ENCODE measurements at places on chromosomes 5 and 9.

DNA sequence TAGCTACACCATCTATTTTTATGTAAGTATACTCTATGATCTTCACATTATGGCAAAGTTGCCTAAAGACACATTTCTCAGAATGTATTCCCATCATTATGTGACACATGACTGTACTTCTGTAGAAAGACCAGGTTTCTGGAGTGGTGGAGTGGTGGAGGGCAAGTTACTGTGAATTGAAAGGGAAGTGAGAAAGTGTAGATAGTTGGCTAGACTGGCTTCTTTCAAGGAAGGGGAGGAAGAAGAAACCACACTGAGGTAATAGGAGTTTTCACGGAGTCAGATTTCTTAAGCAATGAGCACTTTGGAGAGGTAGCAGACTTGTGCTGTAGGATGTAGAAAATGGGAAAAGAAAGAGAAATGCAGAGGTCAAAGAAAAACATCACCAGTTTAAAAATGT, 50.9 kb upstream of the EQTN start:
- no peak for DNase-seq

DNA sequence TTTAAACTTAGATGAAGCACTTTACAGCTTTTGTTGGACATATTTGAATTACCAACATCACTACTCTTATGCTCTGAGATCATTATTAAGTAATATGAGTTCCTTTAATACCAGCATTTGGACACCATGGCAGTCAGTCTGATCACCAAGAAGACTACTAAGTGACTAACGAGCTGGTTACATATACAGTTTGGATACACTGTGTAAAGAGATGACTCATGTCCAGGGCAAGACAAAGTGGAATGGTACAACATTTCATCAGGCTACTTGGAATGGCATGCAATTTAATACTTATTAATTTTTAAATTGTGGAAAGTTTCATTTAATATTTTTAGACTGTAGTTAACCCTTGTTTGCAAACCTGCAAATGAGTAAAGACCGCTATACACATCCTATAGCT, 237.4 kb upstream of the PRDM9 start:
- no peak for DNase-seq

DNA sequence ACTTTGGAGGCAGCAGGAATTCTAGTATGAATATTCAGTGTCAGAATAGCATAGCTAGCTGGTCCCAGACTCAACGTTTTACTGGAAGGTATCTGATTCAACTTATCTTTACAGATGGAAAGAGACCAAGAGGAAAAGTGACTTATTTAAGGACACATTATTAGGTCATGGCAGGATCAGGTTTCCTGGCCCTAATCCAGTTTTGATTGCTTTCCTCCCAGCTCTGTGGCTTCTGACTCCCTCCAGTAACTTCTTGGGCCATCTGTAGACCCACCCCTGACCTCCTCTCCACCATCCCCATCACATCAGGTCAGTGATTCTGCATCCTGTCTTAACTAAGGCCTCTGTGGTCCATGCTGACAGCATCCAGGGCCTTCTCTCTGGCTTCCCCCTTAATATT, 38.4 kb downstream of the SH3TC2 start:
- no peak for DNase-seq

DNA sequence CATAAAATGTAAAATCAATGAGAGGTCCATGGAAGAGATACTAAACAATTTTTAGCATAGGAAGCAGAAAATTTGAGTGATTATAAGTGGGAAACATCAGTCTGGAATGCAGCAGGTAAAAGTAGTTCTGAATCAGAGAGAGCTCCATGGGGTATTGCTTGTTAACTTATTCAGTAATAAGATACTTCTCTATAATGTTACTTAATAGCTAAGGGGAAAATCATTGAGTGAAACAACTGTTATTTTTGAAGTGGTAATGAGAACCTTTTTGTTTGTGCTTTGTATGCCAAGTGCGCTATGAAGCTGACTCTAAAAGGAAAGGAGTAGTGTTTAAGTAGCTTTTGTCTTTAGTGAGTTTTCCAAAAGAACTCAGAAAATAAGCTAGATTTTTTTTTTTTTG, 95.2 kb downstream of the ERBIN start:
- DNase-seq: no peak

- no peak for DNase-seq
Measured at GRCh38 chr9:14148501-14149103, 165.3 kb downstream of the NFIB start.

- DNase-seq: no peak
Measured at GRCh38 chr5:153816870-153817269, 221.8 kb downstream of the FAM114A2 start.

GRCh38 chr9:107738789-107739188, 249.2 kb upstream of the KLF4 start:
- DNase-seq: no peak

DNA sequence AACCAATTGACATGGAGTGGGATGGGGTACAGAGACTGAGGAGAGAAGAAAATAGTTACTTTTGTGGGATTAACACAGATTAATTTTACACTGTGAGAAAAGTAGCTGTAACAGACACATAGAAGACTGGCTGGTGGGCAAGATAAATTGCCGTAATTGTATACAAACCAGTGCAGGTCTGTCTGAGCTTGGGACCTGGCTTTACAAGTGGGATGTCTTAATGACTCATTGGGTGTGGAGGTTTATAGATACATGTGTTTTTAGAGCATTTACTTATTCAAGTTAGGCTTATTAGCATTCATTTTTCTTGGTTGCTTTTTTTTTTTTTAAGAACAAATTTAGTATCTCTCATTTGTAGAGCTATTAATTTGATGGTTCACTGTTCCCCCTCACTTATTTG, 37.5 kb downstream of the SLC44A1 start:
- no peak for DNase-seq

- DNase-seq: no peak
Measured at GRCh38 chr5:173235499-173236394, 741 bp upstream of the NKX2-5 start.

Data from NCI-H510A (cell line).